ENCODE measurements at places on chromosomes 11 and 22.

DNA sequence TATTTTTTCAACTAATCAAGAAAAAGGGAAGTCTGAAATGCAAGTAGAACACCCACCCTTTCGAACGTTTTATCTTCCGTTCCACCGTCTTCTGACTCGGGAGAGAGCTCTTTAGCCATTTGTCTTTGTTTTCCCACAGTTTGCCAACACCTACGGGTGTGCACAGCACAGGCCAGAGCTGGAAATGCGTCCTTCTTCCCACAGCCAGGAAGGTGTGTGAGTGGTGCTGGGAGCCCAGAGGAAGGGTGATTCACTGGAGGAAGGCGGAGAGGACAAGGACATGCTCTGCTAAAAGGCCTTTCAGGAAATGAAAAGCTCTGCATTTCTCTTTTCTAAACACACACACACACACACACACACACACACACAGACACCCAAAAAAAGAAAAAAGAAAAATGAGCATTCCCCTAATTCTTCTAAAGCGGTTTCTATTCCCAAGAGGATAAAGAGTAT is 18.5 kb downstream of the ENDOD1 start:
- no peak overlapping the region for H3K4me3 ChIP-seq
- no peaks in the 10 kb centered on the region for H3K4me1 ChIP-seq
- H3K27ac ChIP-seq, result peak overlapping the region; percentile 10

DNA sequence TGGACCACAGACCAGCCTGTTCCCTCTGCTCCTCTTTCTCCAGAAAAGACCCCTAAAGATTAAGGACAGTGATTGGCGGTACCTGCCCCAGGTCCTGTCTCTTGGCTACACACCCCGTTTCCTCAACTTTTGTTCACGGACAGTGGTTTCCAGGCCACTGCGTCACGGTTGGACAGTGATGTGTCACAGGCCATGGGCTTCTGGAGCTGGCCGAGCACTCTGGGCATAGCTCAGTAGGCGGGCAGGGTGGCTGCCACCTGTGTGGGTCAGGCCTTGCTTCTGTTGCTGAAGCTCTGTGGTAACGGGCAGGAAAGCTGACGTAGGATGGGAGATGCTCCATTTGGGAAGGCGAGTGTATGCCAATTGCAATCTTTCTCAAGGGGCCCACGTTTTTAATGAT is 13.6 kb downstream of the TUB start:
- no peaks in the 10 kb centered on the region for H3K36me3 ChIP-seq
- DNase-seq, result no peak
- H3K4me1 ChIP-seq, result no peaks in the 10 kb centered on the region
- H3K27ac ChIP-seq, result no peak overlapping the region
- H3K27me3 ChIP-seq, result no peaks in the 10 kb centered on the region

GRCh38 chr11:32172848-32173834 is 82.3 kb downstream of the RCN1 start:
- no peak overlapping the region for H3K27ac ChIP-seq
- H3K36me3 ChIP-seq, result no peaks in the 10 kb centered on the region
- H3K4me1 ChIP-seq, result no peaks in the 10 kb centered on the region
- no peaks in the 10 kb centered on the region for H3K27me3 ChIP-seq

DNA sequence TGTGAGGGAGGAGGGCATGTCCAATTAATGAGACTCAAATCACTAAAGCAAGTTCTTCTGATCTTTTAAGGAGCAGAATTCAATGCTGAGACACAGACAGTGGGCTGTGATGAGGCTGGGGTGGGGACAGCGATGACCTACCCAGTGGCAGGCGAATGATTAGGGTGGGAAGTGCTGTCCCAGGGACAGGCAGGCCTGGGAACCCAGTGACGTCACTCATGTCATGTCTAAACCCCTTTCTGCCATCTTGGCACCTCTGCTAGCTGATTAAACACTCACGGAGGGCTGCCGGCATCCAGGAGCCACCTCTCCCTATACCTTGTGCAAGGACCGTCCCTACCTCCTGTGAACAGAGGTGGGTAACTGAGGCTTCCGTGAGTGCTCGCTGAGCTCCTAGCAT is 1235.2 kb downstream of the TBC1D22A start:
- H3K36me3 ChIP-seq, result no peaks in the 10 kb centered on the region
- H3K4me1 ChIP-seq, result no peaks in the 10 kb centered on the region
- H3K27ac ChIP-seq, result no peak overlapping the region
- H3K4me3 ChIP-seq, result no peak overlapping the region
- H3K27me3 ChIP-seq, result no peaks in the 10 kb centered on the region

DNA sequence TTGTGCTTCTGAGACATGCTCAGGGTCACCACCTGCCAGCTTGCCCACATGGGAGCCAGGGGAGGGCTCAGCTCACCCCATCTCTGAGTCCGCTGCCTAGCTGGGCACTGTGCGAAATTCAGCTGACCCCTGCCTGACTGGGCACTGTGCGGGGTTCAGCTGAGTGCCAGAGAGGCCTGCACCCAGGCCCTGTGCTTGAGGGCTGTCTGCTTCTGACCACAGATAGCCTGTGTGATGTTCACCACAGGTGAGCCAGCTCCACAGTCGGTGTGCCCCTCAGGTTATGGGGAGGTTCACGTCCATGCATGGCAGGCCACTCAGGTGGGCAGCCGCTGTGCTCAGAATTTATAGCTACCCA is 84.5 kb upstream of the SUSD2 start:
- H3K4me1 ChIP-seq, result no peaks in the 10 kb centered on the region
- no peak for DNase-seq
- H3K36me3 ChIP-seq, result no peaks in the 10 kb centered on the region
- H3K27ac ChIP-seq, result no peak overlapping the region
- H3K27me3 ChIP-seq, result no peaks in the 10 kb centered on the region

DNA sequence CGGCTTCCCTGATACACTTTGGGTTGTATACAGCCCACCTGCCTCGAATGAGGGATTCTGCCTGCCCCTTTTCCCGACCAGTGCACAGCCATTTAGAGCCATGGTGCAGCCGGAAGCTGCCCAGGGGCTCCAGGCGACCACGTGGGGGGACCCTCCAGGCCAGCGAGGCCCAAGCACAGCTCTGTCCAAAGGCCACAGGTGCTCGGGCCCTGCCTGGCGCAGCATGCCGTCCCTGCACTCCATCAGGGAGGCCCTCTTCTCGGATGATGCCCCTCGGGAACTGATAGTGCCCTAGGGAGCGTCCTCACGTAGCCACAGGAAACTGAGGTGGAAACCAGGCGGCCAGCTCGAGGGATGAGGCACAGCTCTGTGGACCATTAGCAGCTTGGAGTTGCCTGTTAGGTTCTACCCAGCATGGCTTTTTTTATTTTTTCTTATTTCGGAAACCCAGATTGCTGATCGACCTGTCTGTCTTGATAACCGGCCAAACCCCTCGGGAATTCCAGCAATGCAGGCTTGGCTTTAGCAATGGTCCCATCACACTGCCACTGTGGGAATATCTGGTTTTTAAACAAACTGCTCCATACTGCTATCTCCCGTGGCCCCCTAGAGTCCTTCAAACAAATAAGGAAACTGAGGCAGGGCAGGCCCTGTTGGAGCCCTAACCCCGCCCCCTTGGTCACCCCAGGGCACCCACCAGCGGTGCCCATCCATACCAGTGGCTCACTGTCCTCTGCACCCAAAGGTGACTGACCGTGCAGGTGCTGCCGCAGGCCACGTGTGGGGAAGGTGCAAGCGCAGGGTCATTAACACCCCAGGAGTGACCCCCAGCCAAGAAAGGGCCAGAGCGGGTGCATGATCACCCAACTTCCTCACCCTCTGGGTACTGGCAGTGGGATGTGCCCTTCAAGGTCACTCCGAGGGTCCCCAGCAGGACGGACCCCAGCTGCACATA is 8.0 kb downstream of the ANO1 start:
- no peak for DNase-seq
- H3K27me3 ChIP-seq, result no peaks in the 10 kb centered on the region
- H3K27ac ChIP-seq, result no peak overlapping the region

DNA sequence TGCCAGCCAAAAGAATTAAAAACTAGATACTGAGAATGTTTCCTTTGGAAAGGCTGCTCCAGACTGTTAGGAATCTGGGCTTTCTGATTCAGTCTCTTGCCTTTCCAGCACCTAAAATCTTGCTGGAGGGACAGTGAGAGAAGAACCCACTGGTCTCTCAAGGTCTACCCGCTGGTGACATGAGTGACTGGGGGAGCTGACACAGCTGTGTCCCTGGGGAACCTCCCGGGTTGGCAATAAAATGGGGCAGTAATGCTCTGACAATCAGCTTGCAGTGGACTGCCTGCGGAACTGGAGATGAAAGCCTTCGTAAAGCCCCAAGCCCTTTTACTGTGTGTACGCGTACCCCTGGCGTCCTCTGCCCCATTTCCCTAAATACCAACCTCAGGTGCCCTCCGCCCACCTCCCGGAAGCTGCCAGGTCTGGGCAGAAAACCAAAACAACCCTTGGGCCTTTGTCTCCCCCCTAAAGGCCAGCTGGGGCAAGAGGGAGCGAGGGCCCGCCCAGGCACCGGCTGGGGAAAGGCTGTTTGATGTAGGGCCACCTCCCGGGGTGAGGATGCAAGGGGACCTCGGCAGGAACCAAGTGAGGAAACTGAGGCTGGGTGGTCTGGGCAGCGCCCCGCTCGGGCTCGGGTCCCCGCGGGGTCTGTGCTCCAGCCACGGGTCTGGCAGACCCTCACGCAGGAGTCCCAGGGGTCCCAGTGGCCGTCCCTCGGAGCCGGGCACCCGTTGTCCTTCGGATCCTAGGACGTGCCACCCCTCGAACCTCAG is 741 bp downstream of the CARS1 start:
- peak overlapping the region; percentile 78 for H3K27ac ChIP-seq
- H3K4me3 ChIP-seq, result peak overlapping the region; percentile 89
- no peak for DNase-seq
- H3K27me3 ChIP-seq, result no peaks in the 10 kb centered on the region

DNA sequence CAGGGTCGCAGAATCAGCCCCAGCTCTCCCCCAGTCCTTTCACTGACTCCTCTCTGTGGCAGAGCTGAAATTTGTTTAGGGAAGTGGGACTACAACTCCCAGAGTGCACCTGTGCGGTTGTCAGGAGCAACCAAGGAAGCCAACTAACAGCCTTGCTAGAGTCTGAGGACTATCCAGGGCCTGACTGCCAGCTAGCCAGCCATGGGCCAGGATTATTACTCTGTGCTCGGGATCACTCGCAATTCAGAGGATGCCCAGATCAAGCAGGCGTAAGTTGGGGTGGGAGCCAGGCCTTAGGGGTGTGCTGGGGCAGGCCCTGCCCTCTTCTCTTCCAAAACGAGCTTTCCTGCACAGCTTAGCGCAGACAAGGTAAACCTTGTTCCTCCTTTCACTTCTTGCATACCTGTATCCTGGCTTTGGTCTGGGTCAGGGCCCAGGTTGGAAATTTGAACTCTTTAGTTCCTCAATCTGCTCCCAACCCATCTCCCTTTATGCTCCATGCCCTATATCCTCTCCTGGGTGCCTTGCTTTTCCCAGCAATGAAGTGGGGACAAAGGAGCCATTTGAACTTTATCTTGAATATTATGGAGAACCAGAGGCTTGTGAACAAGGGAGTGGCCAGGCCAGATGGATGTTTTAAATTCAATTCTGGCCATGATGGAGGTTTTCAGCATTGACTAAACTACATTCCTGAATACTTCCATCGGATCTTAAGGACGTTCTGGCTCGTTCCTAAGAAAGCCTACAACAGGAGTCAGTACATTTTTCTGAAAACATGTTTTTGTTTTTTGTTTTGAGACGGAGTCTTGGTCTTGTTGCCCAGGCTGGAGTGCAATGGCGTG is at the start of gene DNAJB13:
TSS of gene DNAJB13 (plus strand) at position 158 of the 842 bp plus-strand sequence. CDS start at position 202, 44 bp downstream.
- no peaks in the 10 kb centered on the region for H3K4me1 ChIP-seq
- no peaks in the 10 kb centered on the region for H3K36me3 ChIP-seq
- DNase-seq, result peak; percentile 67
- H3K4me3 ChIP-seq, result no peak within 1 kb of the TSS

- no peak for DNase-seq
- no peaks in the 10 kb centered on the region for H3K36me3 ChIP-seq
- H3K4me1 ChIP-seq, result no peaks in the 10 kb centered on the region
- no peak overlapping the region for H3K4me3 ChIP-seq
Observed at GRCh38 chr11:100760744-100761143, 73.7 kb downstream of the ARHGAP42 start.

DNA sequence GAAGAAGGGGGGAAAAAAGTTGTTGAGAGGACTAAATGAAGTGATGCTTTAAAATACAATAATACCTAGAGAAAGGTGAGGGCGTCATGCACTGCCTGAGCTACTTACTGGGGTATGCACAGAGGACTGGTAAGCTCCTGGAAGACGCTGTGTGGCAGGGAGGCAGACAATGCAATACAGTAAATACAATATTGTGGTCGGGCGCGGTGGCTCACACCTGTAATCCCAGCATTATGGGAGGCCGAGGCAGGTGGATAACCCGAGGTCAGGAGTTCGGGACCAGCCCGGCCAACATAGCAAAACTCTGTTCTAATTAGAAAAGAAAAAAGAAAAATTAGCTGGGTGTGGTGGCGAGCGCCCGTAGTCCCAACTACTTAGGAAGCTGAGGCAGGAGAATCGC is 683 bp upstream of the SYTL2 start:
- H3K4me3 ChIP-seq, result peak overlapping the region; percentile 44
- peaks cover 6% of the 10 kb centered on the region for H3K4me1 ChIP-seq
- H3K36me3 ChIP-seq, result no peaks in the 10 kb centered on the region
- H3K27ac ChIP-seq, result peak overlapping the region; percentile 69
- DNase-seq, result no peak
- H3K27me3 ChIP-seq, result no peaks in the 10 kb centered on the region
